ENCODE measurements at places on chromosomes 4 and X.

GRCh38 chr4:48210966-48211328 is 58.7 kb downstream of the TEC start:
- DNase-seq: no peak

GRCh38 chr4:21554500-21554899 is 394.1 kb downstream of the KCNIP4 start:
- DNase-seq: no peak

DNA sequence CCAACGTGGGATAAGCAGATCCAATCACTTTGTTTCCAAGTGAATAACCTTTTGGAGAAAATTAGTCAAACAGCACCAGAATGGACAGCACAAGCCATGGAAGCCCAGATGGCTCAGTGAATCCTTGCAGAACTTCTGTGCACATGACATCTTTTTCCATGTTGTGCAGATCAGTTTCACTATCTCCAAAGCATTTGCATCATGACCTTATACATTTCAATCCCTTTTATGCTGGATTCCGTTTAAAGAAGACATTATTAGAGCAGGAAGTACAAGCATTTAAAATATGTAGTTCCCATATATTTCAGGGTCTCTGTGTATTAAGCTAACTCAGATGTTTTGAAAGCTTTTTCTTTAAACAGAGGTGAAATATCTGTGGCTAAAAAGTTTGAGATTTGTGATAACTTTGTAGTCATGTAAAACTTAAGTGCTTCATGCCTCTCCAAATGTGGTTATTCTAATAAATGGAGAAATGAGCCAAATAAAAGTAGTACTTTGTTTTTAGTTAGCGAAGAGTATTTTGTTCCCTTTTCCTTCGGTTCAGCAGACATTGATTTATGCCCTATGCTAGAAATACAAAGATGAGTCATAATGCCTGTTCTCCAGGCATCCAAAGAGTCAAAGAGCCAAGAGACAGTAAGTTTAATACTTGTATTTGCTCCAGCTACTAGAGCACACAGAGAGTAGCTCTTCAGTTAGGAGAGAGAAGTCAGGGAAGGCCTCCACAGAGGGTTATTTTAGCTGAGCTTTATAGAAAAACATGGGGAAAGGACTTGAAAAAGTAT is 39.0 kb downstream of the PLAC8 start:
- DNase-seq: no peak

DNA sequence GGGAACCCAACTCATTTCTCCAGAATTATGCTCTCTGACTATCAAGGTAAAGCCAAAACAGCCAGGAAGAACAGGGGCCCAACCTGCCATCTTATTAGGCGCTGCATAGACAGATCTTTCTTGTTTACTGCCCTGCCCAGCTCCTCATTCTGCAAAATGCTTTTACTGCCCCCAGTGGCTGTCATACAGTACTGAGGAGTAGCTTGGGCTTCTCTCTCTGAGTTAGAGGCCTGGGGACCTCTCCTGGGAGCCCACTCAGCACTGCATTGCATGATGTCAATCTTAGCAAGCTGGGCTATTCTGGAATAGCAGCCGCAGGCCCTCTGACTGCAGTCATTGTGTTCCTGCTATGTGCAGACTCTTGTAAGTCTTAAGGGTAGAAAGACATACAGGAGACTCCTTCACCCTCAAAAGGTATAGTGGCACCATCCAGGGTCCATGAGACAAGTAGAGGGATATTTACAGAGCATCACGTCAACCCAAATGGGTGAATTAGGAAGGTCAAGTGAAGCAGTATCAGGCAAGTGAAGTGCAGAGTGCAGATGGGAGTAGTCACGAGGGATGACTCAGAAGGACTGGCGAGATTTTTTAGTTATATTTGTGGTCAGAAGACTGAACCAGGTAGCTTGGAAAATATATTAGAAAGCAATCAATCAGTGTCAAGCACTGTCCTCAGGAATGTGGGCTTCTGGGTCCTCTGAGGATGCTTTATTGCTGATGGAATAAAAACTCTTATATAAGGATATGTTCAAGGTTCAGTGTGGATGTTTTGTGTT is 294.1 kb upstream of the SFRP2 start:
- no peak for DNase-seq

GRCh38 chr4:17204908-17205307 is 306.5 kb upstream of the LDB2 start:
- DNase-seq: no peak

GRCh38 chrX:12411831-12412230 is 273.6 kb downstream of the FRMPD4 start:
- DNase-seq: no peak

DNA sequence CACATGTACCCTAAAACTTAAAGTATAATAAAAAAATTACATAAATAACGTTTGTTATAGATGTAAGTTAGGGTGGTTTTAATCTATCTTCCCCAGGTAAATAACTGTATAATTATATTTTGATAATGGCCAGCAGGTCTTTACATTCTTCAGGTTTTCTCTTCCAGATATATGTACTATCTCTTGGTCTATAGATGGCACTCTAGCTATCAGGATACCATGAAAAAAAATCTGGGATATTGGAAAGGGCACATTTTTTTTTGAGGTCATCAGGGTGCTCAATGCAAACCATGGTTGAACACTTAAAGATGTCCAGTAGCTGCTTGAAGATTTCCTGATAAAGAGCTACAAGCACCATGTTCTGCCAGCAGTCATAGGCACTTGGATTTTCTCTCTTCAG is 15.6 kb upstream of the ADH4 start:
- no peak for DNase-seq

GRCh38 chr4:23412701-23413100 is 477.1 kb downstream of the PPARGC1A start:
- DNase-seq: no peak

DNA sequence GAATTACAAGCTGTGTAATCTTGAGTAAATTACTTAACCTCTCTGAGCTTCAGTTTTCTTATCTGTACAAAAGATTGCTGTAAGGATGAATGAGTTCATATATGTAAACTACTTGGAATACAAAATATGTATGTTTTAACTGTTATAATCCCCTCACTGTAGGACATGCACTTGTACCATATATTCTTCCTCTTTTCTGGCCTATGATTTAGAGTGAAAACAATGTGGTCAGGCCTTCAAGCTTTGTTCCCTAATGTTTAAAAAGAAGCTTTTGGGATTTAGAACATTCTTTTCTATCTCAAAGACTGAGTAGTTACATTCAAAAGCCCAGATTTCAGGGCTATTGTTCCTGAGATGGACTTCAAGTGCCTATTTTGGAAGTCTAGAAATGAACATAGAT is 26.7 kb upstream of the GPRIN3 start:
- DNase-seq: no peak

DNA sequence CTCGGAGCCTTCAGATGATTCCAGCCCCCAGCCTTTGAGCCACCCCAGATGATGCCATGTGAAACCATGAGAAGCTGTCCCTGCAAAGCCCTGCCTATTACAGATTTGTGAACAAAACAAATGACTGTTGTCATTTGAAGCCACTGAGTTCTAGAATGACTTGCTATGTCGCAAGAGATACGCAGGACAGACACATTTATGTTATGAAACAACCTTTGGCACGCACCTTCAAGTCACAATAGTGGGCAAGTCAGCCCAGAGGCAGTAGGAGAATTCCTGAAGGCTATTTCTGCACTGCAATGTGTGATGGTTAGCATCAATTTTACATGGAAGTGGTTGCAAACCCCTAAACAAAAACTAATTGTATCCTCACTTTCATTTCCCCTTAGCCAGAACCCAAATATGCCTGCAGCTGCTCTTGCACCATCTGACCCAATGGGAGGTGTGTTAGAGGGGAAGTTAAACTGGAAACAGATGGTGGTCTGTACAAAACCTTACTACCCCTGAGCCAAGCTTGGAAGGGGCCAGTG is 174.4 kb upstream of the ATP6AP2 start:
- DNase-seq: no peak

DNA sequence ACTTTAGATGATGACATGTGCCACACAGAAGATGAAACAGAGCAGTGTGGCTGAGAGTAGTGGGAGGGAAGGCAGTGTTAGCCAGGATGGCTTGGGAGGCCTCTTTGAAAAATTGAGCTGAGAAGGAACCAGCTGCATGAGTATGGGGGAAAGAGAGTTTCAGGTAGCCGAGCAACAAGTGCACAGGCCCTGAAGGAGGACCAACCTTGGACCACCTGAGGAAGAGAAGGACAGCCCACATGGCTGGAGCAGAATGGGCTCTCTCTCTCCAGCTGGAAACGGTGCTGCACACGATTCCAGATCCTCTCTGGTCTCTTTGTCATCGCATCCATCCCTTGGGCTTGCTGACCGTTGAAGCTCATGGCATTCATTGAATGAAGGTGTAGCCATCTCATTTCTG is 23.9 kb upstream of the BCOR start:
- DNase-seq: no peak

- no peak for DNase-seq
Observed at GRCh38 chrX:38332505-38332904, 5.2 kb upstream of the RPGR start.

DNA sequence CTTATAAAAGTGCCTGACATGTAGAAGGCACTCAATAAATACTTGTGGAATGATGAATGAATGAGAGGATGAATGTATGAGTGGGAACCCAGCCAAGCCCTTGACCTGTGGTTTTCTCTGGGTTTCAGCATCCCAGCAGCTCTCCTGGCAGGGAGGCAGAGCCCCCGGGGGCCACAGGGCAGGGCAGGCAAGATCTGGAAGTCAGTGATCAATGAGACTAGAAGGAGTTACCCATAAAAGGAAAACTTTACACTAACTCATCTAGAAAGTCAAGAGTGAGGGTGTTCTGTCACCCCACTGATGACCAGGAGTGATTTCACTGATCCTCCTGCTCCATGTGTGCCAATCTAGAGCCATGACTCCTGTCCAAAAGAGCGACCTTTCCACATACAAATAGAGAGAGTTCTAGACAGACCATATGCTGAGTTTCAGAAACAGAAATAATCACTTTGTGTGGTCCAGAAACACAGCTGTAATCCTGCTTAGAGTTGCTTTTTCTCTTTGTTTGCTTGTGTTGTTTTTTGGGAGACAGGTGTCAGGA is 37.4 kb downstream of the MGARP start:
- no peak for DNase-seq

DNA sequence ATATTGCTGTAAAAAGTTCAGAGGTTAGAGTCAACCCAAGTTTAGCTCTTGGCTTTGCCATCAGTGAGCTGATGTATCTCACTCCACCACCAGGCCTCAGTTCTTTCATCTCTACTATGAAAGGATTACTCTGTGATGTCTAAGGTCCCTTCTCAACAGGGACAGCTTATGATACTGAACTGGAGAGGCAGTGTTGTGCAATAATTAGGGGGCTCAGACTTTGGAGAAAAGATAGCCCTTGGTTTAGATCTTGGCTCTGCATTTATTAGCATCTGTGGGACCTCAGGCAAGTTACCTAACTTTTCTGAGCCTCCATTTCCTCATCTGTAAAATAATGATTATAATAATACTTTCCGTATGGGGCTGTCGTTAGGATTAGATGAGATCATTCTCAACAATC is 89.0 kb downstream of the COL4A6 start:
- DNase-seq: no peak

- DNase-seq: no peak
Observed at GRCh38 chr4:173191623-173192041, 23.0 kb downstream of the GALNT7 start.

- DNase-seq: no peak
Observed at GRCh38 chrX:144275367-144275766, 391.5 kb downstream of the UBE2NL start.

- no peak for DNase-seq
Observed at GRCh38 chrX:122739770-122740169, 444.3 kb upstream of the GRIA3 start.

DNA sequence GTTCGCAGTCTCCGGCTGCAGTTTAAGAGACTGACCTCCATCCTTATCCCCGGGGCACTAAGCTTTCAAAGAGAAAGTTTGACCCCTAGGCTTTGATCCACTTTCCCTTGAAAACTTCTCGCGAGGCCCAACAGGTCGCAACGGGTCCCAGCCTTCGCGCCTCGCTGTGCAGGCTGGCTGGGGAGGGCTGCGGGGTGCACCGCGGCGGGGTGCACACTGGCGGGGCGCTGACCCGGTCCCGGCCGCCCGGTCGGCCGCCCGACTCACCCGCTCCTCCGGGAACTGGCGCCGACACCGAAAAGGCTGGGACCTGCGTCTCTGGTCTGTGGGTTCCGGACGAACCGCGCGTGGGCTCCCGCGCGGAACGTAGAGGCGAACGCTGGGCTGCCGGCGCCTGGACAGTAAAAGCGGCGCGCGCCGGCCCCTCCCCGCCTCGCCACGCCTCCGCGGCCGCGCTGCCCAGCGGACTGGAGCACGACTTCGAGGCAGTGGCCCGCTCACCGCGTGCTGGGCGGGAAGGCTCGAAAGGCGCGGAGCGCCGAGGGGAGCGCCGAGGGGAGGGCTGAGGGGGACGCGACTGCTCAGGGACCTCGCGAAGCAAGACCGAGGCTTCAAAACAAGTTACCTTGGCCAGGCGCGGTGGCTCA is at the start of gene TAF7L:
Gene TAF7L (minus strand): TSS at position 378 of the 647 bp plus-strand sequence. CDS start 3,791 bp downstream, outside the sequence.
- no peak for DNase-seq

GRCh38 chr4:26031704-26032103 is 117.7 kb downstream of the SMIM20 start:
- DNase-seq: no peak

- no peak for DNase-seq
Observed at GRCh38 chr4:189385098-189385497, 555.6 kb upstream of the FRG1 start.

DNA sequence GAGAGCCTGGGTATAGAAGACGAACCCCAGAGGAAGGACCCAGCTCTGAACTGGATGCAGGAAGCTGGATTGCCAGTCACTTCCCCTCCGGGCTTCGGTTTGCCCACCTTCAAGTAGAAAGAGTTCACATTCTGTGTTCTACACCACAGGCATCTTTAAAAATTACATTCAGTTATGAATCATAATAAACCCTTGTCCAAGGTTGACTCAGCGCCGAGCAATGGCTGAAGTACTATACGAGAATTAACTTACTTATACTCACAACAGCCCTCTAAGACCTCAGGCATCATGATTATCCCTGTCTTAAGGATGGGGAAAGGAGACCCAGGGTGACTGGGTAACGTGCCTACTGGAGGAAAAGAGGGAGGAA is 72.5 kb downstream of the EVC2 start:
- no peak for DNase-seq

GRCh38 chrX:1162119-1162916 is 50.1 kb downstream of the CRLF2 start:
- DNase-seq: no peak

GRCh38 chr4:134027931-134028330 is 173.7 kb downstream of the PABPC4L start:
- no peak for DNase-seq

DNA sequence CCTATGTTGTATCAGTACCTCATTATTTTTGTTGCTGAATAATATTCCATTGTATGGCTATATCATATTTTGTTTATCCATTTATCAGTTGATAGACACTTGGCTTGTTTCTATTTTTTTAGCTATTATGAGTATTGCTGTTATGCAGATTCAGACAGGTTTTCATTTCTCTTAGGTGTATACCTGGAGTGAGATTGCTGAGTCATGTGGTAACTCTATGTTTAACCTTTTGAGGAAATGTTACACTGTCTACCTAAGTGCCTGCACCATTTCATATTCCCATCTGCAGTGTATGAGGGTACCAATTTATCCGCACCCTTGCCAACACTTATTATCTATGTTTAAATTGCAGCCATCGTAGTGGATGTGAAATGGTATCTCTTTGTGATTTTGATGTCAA is 43.0 kb upstream of the SH3RF1 start:
- no peak for DNase-seq
